Adipocyte (in vitro differentiated cells): ENCODE measurements at places on chromosomes 5 and 9.

DNA sequence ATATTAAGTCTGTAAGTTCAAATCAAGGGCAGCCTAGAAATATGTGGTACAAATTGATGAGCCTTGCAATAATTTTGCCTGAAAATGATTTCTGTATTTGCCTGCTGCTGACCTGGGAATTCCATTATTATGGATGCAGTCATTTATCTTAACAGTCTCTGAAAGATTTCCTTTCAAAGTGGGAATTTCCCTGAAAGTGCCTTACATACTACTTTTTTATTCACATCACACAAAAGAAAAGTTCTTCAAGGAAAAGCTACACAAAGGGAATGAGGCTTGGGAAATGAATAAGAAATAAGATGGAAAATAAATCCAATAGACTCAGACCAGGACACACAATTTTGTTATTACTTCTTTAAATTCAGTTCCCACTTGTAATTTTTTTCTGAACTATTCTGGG, 537.8 kb upstream of the PTGER4 start:
- no peak for DNase-seq

DNA sequence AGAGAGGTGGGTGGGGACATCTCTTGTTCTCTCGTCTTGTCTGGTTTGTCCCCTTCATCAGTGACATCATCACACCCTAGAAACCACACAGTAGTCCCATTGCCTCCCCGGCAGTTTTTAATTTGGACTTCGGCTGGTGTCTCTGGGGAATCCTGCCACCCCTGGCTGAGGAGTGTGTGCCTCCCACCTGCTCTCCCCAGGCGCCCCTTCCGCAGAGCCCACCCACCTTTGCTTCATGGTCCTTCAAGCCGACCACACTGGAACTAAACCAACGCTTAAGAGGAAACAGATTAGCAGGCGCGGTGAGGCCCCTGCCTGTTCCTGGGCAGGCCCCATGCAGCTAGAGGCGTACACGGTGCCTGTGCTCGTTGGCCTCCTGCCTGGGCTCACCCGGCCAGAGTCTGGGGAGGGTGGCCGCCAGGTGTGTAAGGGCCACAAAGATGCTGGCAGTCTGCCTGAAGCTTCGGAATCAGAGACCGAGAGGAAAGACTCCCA, 107.6 kb upstream of the SPRY4 start:
- DNase-seq: no peak

- no peak for DNase-seq
Measured at GRCh38 chr9:120397453-120397852, 182.5 kb downstream of the CDK5RAP2 start.

- DNase-seq: no peak
Measured at GRCh38 chr9:133939171-133939785, 52.8 kb downstream of the VAV2 start.

DNA sequence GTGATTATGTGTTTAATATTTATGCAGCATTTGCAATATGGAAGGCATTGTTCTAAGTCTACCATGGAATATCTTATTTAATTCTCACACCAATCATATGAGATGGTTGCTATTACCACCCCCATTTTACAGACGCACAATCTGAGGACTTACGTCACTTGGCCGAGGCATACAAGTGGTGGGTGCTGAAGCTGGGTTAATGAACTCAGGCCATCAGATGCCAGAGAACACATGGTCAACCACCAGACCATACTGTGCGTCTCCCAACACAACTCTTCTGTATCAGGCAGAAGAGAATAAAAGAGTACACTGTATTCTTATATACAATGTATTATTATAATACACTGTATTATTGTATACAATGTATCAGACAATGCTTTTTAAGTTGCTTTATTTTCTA, 59.5 kb downstream of the ZNF366 start:
- DNase-seq: no peak
